ENCODE measurements at places on chromosomes 2 and 18. TPM values are rescaled to one million over a fixed set of nuclear protein-coding genes. Genes with fewer than 3 reads are reported as not detected.

DNA sequence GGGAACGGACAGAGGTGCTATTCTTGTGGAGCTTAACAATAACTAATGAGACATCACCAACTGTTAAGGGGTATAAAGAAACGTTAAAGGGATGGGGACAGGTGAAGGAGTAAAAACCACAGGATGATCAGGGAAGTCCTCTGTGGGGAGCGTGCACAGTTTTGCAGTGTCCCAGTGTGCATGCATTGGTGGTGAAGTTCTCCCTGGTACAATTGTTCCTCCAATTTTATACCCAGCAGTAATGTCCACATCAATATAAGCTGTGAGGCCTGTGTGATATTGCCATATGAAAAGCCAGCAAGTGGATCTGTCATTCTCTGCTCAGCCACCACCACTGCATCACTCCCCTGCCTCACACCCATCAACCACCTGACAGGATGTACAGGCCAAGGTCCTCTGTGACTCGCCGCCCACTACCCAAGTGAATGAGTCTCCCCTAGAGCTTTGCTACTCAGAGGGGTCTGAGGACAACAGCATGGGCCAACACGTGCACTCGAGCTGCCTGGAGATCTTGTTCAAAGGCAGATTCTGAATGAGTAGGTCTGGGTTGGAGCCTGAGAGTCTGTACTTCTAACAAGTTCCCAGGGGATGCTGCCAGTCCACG, 4.6 kb downstream of the MLPH start:
- DNase-seq, result no peak

- DNase-seq, result no peak
Measured at GRCh38 chr2:28768952-28769351, 17.3 kb downstream of the PPP1CB start.

GRCh38 chr2:69612200-69612599, 31.3 kb downstream of the AAK1 start:
- no peak for DNase-seq

DNA sequence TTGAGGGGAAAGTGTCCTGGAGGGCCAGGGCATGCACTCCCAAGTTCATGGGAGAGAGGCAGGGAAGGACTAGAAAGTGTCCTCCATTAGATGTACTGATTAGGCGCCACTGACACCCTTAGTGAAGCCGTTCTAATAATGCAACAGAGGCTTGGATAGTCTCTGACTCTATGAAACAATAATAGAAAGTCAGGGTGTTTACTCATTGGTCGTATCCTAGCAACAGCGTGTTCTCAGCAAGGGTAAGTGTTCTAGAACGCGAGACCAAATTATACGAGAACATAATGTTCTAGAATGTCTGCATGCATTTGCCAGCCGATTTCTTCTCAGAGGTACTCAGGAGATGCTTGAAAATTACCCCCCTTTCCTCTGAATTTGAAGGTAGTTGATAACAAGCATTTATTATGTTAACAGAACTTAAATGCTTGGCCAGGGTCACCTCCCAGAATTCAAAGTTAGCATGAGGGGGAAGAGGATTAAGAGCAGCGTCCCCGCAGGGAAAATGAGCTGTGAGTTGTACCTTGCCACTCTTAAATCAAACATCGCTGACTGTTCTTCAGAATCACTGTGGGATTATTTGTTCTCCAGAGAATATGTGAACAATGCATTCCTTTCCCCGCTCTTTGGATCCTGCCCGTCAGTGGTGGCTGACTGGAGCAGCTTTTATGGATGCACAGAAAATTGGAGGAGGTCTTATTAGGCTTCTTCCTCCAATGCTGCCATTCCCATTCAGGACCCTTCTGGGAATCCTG, 33.7 kb upstream of the PDIA6 start:
- no peak for DNase-seq

DNA sequence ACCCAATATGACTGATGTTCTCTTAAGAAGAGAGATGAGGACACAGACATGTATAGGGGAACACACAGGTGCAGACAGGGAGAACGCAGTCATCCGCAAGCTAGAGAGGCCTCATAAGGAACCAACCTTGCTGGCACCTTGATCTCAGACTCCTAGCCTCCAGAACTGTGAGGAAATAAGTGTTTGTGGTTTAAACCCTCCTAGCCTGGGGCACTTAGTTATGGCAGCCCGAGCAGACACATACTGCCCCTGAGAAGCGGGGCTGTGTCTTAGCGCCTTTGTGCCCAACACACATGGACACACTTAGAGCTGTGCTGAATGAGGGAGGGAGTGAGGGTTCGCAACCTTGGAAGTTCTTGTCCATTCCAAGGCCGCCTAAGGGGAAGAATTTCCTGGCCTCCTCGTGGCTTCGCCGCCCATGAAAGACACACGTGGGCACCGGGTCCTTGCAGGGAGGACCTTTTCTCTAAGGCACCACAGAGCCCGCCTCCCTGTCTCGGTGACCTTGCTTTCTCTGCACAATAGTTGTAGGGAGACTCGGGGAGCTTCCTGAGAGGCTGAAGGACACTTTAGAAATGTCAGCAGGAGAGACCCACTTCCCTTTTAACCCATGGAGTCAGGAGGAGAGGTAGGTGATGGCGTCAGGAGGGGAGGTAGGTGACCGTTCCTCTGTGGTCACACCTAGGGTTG, 224.5 kb upstream of the HDAC4 start:
- DNase-seq, result peak; percentile 16

DNA sequence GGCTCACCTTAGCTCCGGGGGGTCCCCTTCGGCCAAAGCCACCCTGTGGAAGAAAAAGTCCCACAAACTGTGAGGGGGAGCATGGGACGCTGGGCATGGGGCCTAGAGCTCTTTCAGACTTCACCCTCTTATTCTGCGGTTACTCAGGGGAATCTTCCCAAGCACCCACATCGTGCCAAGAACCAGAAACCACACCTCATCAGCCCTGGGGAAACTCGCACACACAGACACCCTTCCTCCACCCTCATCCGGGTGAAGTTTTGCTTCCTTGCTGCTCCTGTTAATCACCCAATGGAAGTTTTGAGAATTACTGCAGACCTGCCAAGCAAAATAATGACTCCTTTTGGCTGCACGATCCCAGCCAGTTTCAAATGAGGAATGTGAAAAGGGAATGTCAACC, 59.1 kb downstream of the COL6A3 start:
- no peak for DNase-seq

- DNase-seq, result no peak
Measured at GRCh38 chr2:186345745-186346144, 140.3 kb upstream of the ZC3H15 start.

DNA sequence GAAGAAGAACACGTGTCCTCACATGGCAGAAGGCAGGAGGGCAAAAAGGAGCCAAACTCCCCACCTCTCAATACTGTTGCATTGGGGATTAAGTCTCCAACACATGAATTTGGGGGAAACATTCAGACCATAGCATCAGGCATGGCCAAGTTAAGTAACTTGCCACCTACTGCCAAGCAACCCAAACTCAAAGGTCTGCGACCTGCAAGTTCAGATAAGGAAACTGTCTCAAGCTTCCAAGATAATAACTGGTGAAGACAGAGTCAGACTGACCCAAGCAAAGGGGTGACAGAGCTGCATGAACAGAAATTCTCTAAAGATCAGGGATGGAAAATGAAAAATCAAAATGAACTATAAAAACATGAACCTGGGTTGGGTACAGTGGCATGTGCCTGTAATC, 188.7 kb upstream of the SIX3 start:
- DNase-seq, result no peak

- DNase-seq, result no peak
Measured at GRCh38 chr2:79271456-79271855, 111.9 kb upstream of the REG3A start.

- no peak for DNase-seq
Measured at GRCh38 chr2:169705927-169706326, 11.7 kb downstream of the PHOSPHO2 start.

The DSG1 gene
- total RNA-seq, result 40.8 TPM

DNA sequence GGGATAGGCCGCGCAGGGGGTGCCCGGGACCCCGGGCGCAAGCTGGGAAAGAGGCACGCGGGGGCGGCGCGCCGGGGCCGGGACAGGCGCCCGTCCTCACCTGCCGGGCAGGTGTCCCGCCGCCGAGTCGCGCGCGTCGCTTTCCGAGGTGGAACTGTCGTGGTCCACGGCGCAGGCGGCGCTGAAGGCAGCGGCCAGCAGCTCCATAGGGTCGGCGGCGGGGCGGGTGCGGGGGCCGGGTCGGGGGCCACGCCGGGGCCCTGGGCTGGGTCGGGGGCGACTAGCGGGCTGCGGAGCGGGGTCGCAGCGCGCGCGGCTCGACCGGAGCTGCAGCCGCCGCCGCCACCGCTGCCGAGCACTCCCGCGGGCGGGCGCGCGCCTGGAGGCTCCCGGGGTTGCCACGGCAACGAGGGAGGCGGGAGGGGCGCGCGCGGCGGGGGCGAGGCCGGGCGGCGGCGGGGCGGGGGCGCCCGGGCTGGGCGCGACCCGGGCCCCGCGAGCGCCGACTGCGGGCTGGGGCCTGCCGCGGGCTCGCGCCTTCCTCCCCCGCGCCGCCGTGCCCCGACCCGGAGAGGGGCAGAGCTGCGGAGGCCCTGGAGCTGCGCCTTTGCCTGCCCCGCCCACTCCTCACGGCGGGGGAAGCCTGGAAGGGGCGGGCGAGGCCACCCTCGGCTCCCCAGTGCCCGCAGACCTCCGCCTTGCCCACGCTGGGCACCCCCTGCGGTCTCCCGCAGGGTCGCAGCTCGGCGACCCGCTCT, 57.9 kb downstream of the SNORC start:
- no peak for DNase-seq

- no peak for DNase-seq
Measured at GRCh38 chr2:143617803-143618415, 488.7 kb downstream of the ARHGAP15 start.

DNA sequence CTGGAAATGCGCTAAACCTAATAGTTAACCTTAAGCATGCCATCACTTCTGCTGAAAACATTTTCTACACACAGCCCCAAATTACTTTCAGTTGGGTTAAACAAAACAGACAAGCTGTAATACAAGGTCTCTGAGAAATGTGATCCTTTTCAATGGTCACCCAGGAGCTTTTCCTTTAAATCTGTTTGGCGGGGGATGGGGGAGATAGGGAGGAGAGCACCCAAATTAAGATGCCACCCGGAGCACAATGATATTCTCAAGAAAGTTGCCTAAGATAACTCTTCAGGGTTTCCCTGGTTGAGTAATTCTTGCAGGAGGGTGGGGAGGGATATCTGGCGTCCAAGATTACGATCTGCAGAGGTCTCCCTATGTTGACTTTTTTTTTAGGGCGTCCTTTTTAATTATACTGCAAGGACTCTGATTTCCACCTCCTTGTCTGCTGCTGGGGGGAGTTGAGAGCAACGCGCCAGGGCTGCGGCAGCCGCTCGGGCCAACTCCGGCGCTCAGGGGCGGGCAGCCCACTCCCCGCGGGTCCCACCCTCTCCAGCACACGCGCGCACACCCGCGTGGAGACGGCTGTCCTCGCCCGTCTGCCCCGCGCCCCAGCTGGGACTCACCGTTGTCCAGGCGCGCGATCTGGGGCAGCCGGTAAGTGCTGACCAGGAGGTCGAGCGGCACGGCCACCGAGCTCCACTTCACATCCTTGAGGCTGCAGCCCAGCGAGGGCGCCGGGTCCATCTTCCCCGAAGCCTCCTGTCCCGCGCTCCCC, 807 bp downstream of the GAREM1 start:
- DNase-seq, result peak; percentile 71

- no peak for DNase-seq
Measured at GRCh38 chr2:168773719-168774521, 28.5 kb upstream of the NOSTRIN start.
